ENCODE measurements at places on chromosomes 16 and 17.
A peak's percentile ranks its signal among the peaks of the same experiment; 100 is the strongest.

- DNase-seq, result peak; percentile 53
Measured at GRCh38 chr17:49031965-49032928, 35.1 kb downstream of the IGF2BP1 start.

- DNase-seq, result no peak
Measured at GRCh38 chr16:89598199-89598598, 15.2 kb upstream of the DPEP1 start.

DNA sequence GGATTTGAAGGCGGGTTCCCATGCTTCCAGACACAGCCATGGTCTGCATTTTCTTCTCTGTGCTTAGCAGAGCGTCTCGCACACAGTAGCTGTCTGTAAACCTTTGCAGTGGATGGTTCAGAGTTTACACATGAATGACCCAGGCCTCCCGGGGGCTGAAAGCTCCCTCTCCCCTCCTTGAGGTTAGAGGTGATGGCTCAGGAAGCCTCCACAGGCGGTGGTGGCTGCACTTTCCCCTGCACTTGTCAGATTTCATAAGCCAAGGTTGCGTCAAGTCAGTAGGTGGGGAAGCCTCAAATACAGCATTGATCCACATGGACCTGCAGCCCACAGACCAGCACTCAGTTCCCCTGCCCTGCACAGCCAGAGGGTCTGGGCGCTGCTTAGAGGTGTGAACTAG lies 211.9 kb downstream of the KATNIP start:
- no peak for DNase-seq

GRCh38 chr16:80259290-80259805 lies 281.4 kb upstream of the DYNLRB2 start:
- DNase-seq, result no peak

- DNase-seq, result no peak
Measured at GRCh38 chr17:27598337-27599050, 32.5 kb upstream of the LGALS9 start.

- DNase-seq, result no peak
Measured at GRCh38 chr17:72219824-72220493, 99.1 kb downstream of the SOX9 start.

DNA sequence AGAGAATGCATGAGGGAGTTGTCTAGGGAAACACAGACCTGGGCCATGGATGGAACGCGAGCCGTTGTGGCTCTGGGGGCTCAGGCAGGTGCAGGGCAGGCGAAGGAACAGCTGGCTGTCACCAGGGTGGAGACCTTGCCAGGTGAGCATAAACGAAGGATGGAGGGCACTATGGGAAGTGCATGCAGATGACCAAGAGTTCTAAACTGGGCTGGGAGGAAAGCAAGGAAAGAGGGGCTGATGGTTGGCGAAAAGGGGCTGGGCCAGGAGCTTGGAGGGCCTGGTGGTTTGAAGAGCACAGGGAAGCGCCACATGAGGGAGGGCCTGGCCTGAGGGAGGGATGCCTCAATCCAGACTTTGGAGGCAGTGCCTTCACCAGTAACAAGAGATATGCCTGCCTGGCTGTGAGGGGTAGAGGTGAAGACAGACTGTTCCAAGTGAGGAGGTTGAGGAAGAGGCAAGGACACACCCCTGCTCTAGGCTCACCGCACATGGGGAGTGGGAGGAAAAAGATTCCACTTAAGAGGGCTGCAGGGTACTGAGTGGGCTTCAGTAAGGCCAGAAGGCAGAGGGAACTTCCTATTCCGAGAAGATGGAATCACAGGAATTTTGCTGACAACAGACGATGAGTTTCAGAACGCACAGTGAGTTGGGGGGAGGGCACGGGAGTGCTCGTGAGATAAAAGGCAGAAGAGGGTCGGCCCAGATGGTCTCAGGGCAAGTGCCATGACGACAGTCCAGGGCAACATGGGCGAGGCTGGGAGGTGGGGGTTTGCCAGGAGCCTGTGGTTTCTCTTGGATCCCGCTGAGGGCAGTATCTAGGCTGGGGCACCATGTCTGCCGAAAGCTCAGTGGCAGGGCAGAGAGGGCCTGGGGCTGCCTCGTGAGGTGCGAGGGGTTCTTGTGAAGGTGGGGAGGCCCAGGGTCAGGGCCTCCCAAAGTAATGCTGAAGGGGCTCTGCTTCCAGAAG lies 20.6 kb downstream of the B9D1 start:
- DNase-seq, result no peak

- no peak for DNase-seq
Measured at GRCh38 chr16:4115209-4115948, 863 bp downstream of the ADCY9 start.

DNA sequence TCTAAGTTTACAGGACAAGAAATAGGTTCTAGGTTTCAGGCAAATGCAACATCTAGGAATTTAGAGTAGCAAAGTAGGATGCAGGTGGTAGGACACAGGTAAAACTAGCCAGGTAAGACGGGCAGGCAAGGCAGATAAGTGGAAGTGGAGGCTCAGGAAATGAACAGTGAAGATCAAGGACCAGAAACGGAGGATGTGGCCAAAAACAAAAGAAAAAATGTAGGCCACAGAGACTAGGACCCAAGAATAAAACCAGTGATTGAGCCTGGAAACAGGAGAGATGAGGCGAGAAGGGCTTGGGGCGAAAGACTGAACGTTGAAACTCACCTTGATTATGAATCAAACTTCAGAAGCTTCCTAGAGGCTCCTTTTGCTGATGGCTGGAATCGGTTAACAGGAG lies 24.0 kb downstream of the CPSF4L start:
- DNase-seq, result no peak

DNA sequence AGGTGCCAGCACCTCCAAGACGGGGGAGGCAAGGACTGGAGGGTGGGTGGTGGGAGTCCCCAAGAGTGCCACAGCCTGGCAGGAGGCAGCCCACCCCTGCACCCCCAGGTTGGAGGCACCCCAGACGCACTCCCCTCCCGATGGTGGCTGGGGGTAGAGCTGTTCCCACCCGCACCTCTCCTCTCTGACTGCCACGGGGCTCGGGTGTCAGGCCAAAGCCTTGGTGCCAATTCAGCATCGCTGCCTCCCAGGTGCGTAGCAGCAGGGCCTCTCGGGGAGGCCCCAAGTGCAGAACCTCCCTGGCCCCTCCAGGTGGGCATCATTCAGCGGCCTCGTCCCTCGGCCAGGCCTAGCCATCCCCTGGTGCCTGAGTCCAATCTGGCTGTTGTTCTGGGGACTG lies 81.1 kb downstream of the ENGASE start:
- DNase-seq, result no peak

DNA sequence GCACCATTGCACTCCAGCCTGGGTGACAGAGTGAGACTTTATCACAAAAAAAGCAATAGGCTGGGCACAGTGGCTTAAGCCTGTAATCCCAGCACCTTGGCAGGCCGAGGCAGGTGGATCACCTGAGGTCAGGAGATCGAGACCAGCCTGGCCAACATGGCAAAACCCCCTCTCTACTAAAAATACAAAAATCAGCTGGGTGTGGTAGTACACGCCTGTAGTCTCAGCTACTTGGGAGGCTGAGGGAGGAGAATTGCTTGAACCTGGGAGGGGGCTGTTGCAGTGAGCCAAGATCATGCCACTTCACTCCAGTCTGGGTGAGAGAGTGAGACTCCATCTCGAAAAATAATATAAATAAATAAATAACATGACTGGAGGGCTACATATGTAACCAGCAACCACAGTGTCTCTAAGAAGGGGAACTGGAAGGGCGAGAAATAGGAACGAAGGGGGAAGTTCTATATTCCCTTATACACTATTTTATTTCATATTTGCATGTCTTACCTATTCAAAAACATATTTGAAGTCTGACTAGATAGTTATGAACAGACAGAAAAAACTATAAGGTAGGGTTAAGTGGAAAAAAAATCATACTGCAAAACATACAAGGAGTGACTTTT lies 25.9 kb downstream of the MYH11 start:
- no peak for DNase-seq

DNA sequence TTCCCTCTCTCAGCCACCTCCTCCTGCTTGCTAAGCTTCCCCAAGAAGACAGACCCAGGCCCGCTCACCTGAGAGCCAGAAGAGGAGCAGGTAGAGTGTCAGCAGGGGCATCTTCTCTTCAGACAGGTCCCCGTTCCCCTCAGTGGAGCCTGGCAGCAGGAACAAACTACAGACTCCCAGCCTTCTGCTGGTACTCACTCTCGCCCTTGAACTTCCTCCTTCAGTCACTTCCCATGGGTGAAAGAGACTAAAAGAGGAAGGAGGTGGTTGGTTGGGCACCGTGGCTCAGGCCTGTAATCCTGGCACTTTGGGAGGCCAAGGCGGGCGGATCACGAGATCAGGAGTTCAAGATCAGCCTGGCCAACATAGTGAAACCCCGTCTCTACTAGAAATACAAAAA lies at the start of gene CD300LF:
TSS of gene CD300LF (minus strand) at position 168 of the 400 bp plus-strand sequence. CDS start at position 111, 57 bp downstream.
- no peak for DNase-seq

DNA sequence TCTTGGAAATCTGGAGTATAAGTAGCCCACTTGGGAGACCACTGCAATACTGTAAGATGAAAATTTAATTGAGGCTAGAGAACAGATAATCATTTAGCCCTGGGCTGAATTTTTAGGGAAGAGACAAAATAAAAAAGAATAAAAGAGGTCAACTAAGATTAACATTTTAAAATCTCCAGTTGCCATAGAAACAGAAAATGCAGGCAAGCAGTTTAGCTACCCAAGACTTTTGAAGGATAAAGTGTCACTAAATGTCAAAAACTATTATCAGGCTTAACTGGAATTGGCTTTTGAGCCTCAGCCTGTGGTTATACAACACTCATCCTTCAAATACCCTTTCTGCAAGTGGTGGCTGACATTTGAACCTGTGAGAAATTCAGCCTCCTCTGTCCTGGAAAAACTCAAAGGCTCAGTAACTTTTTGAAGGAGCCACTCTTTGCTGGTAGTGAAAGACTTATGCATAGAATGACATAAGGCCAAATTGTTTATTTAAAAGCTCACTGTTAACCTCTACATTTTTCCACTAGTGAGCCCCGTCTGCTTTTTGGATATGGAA lies 220.7 kb upstream of the KCNJ16 start:
- no peak for DNase-seq

GRCh38 chr17:79023886-79024771 lies at the start of gene C1QTNF1:
TSS of gene C1QTNF1 (plus strand) at chr17:79024169. CDS start at chr17:79043969, 19,800 bp downstream.
- DNase-seq, result no peak

DNA sequence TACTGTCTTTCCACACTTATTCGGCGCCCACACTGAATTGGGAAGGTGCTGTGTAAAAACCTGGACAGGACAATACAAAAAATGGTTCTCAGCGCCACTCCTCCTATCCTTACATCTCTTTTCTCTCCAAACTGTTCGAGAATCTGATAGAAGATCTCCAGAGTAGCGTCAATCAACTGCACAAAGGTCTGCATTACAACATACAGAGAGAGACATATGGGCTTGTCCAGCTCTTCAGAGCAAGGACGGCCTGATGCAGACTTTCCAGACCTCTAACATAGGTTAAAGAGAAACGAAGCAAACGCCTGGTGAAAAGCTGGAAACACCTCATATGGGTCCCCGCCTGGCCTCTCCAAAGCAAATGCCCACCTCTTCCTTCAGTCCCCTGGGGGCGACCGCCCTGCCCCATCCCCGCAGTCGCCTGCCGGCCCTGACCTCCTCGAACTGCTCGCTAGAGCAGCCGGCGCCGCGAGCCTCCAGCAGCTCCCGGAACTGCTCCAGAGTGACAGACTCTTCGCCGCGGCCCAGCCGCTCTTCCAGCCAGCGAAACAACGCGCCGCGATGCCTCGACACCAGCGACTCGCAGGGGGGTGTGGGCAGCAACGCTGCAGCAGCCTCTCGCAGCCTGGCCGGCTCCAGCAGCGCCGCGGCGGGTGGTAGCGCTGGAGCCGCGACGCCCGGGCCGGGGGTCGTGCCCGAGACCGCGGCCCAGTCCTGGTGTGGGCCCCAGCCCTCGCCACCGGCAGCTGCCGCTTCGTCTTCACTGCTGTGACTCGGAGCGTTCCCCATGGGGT lies 526 bp downstream of the ZZEF1 start:
- no peak for DNase-seq

- DNase-seq, result no peak
Measured at GRCh38 chr17:80846932-80847331, 144.7 kb upstream of the CHMP6 start.

DNA sequence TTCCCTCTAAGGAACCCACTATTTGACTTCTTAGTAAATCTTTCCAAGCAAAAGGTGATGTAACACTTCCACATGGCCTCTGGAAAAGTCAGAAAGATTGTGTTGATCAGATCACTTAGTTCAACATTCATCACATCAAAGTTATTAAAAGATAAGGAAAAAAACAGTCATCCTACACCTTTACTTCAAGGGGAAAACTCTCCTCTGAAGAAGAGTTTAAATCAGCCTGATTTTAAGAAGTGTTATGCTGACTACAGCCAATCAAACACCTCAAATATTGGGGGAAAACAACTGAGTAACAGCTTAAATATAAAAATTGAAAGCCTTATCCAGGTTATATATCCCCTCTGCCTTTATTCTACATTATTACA lies 19.6 kb upstream of the COPRS start:
- no peak for DNase-seq

GRCh38 chr17:47999582-47999981 lies 28.7 kb downstream of the CDK5RAP3 start:
- no peak for DNase-seq

GRCh38 chr16:29858149-29858849 lies 4.7 kb downstream of the CDIPT start:
- DNase-seq, result no peak

DNA sequence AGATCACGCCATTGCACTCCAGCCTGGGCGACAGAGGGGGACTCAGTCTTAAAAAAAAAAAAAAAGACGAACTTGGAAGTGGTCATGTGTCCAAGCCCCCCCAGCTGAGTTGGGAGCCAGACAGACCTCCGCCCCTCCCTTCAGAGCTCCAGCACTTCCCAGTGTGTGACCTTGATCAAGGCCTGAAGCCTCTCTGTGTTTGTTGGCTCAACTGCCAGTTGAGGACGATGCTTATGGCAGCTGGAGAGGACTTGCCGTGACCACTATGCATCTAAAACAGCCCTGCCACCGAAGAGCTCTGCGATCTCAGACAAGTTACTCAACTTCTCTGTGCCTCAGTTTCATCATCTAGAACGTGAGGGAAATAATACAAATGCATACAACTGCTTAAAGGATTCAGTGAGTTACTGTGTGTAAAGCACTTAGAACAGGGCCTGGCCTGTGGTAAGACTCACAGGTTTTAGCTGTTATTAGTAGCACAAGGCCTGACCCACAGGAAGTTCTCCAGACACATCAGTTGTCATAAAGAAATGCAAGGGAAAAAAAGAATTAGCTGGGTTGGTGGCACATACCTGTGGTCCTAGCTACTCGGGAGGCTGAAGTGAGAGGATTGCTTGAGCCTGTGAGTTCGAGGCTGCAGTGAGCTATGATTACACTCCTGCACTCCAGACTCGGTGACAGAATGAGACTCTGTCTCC lies 7.0 kb upstream of the IL27 start:
- DNase-seq, result no peak

DNA sequence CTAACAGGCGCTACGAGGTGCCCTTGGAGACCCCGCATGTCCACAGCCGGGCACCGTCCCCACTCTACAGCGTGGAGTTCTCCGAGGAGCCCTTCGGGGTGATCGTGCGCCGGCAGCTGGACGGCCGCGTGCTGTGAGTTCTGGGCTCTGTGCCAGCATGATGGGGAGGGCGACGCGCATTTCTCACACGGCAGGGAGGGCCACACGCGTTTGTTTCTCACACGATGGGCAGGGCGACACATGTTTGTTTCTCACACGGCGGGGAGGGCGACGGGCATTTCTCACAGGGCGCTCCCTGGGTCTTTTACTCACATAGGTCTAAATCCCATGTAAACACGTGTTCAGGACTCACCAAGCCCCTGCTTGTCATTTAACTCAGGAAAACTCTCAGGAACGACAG lies 4.4 kb downstream of the GAA start:
- no peak for DNase-seq
